ENCODE measurements at places on chromosomes 2 and 18. TPM values are rescaled to one million over a fixed set of nuclear protein-coding genes. Genes with fewer than 3 reads are reported as not detected.

DNA sequence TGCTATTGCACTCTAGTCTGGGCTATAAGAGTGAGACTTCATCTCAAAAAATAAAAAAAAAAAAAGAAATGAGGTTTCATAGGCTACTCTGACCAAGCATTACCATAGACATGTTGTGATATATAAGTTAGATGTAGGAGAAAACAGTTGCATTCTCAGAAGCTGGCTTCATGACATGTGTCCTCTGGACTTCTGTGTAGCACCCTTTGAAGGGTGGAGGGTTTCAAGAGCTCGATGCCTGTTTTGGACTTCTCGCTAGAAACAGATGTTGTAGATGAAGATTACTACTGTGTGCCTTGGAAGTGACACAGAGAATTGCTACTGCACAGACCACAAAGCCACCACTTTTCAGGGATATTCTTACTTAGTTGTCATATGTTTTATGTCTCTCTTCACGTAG is 91.0 kb downstream of the TMEM247 start:
- no peak overlapping the region for H3K4me3 ChIP-seq
- H3K27me3 ChIP-seq, result no peaks in the 10 kb centered on the region
- no peaks in the 10 kb centered on the region for H3K36me3 ChIP-seq
- H3K4me1 ChIP-seq, result peaks cover 93% of the 10 kb centered on the region

GRCh38 chr2:81714817-81715216 is 1410.3 kb upstream of the LRRTM1 start:
- no peaks in the 10 kb centered on the region for H3K36me3 ChIP-seq
- no peak overlapping the region for H3K4me3 ChIP-seq
- H3K27me3 ChIP-seq, result no peaks in the 10 kb centered on the region

DNA sequence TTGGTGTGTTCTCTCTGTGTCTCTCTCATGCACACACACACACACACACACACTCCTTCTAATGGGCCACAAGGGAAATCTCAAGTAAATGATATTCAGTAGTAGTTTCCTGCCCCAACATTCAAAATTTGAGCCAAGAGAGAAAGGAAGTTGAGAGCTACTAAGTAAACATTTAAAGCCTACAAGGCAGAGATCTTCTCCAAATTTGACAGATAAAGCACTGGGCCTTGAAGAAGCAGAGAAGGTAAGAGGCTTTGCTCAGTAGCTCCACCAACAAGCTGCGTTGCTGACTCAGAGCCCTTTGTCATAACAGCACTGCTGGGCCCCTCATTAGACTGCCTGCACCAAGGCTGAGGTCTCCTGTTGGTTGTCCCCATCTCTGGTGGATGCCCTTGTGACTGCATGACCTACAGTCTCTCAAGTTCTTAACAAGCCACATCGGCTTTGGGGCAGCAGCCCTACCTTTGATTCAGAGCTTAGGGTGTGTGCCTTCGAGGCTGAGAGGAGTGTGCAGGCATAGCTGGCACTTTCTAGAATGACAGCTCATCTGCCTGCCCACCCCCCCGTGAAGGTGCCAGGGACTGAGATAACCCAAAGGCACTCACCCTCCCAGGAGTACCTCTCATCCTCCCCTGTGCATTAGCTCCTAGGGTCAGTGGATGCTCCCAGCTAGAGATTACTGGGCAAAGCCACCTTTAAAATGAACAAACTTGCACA is 32.3 kb upstream of the NEB start:
- H3K27ac ChIP-seq, result peak overlapping the region; percentile 83
- no peak for DNase-seq
- H3K27me3 ChIP-seq, result no peaks in the 10 kb centered on the region
- no peaks in the 10 kb centered on the region for H3K36me3 ChIP-seq
- H3K4me3 ChIP-seq, result no peak overlapping the region

DNA sequence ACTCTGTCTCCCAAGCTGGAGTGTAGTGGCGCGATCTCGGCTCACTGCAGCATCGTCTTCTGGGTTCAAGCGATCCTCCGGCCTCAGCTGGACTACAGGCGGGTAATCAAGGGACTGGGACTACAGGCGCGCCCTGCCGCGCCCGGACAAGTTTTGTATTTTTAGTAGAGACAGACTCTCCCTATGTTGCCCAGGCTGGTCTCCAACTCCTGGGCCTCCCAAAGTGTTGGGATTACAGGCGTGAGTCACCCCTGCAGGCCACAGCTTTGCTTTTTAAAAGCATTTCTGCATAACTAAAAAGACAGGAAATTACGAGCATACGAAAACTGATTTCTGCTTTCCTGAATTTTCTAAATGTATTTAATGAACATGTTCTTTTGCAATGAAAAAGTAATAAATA is 916 bp upstream of the OSBPL1A start:
- peaks cover 9% of the 10 kb centered on the region for H3K27me3 ChIP-seq
- H3K27ac ChIP-seq, result no peak overlapping the region
- H3K4me1 ChIP-seq, result no peaks in the 10 kb centered on the region
- H3K36me3 ChIP-seq, result no peaks in the 10 kb centered on the region

- H3K27me3 ChIP-seq, result no peaks in the 10 kb centered on the region
- peaks cover 68% of the 10 kb centered on the region for H3K4me1 ChIP-seq
- DNase-seq, result no peak
Measured at GRCh38 chr2:173151671-173152401, 76.2 kb downstream of the MAP3K20 start.

DNA sequence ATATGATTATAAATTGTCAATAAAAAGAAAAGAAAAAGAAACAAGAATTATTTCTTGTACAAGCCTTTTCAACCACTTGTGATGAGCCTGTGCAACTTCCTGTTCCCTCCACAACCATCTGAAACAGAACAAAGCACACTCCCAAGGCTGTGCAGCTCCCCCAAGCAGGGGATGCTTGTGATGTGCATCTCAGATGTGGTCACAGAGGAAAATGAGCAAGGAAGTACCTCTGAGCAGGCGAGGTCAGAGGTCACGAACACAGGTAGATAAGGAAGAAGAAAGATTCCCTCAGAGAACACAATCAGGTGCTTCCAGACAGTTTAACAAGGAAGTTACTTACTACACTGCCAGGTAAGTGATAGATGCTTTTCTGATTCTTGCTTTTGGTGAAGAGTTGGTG is 274.8 kb upstream of the SLC39A10 start:
- H3K4me3 ChIP-seq, result no peak overlapping the region
- H3K4me1 ChIP-seq, result no peaks in the 10 kb centered on the region
- no peaks in the 10 kb centered on the region for H3K36me3 ChIP-seq
- no peaks in the 10 kb centered on the region for H3K27me3 ChIP-seq
- H3K27ac ChIP-seq, result no peak overlapping the region
- no peak for DNase-seq

Gene PROKR1
- not detected for total RNA-seq
